RWPE1 (cell line): ENCODE measurements at places on chromosomes 5 and 9.

- no peak for DNase-seq
These were observed 603.0 kb downstream of the NR2F1-AS1 start for GRCh38 chr5:92977846-92978540.

DNA sequence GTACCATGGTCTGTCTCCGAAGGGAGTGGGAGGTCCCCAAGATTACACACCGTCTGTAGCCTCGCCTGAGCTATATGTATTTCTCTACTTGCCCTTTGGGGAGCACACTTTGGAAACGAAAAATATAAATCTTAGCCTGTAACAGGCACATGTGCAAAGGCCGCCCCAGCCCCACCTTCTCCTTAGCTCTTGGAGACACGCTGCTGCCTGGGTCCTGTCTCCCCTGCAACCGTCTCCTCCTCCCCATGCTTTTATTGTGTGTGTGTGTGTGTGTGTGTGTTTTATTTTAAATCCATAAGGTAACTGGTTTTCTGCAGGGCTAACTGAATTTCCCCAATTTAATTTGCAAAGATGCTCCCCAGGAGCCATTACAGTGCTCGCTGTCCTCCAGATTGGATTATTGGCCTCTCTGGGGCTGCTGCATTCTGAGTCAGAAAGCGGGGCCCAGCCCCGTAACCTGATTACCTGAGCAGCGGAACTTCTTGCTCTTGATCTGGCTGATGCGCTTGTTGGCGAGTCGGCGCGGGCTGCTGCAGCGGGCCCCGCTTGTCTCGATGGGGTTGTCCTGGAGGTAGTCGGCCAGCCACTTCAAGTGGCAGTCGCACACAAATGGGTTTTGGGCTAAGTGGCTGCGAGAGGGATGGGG is 193.3 kb upstream of the PANK3 start:
- DNase-seq = no peak

DNA sequence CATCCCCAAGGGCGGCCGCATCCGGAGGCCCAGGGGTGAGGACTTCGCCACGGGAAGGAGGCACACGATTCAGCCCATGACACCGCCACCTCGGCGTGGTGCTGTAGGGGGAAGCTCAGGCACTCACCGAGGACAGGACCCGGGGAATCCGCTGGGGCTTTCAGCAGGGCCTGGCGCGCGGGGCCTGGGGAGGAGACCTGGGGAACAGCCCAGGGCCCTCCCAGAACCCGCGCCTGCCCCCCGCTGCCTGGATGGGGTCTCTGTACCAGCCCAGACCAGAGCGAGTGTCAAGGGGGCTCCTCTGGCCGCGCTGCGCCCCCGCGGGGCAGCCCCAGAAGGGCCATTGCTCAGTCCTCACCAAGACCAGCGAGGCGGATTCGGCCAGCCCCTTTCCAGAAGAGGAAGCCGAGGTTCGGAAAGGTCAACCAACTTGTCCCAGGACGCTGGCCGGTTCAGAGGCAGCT is 12.8 kb downstream of the COL23A1 start:
- no peak for DNase-seq

- DNase-seq = no peak
These were observed 40.1 kb downstream of the NR2F1 start for GRCh38 chr5:93623153-93623552.

GRCh38 chr5:129506086-129506485 is 46.0 kb downstream of the ADAMTS19 start:
- no peak for DNase-seq
